ENCODE measurements at places on chromosomes 11 and 22. TPM values are rescaled to one million over a fixed set of nuclear protein-coding genes. Genes with fewer than 3 reads are reported as not detected.

OR6M1 gene
- not detected for total RNA-seq

OR52I1 gene
- total RNA-seq, result not detected

OR5T2 gene
- not detected for total RNA-seq

TMA7B gene
- 0.15 TPM for total RNA-seq

ARVCF gene
- 3.9 TPM for total RNA-seq

RGL4 gene
- not detected for total RNA-seq

PLET1 gene
- total RNA-seq, result not detected

DMC1 gene
- 0.69 TPM for total RNA-seq

MPEG1 gene
- total RNA-seq, result not detected

UBQLN3 gene
- not detected for total RNA-seq

MLC1 gene
- total RNA-seq, result not detected

UBQLNL gene
- total RNA-seq, result 0.34 TPM

PGR gene
- total RNA-seq, result not detected

MS4A2 gene
- under 0.01 TPM for total RNA-seq

MRE11 gene
- 14.5 TPM for total RNA-seq

KRTAP5-10 gene
- total RNA-seq, result not detected

RAB38 gene
- total RNA-seq, result 248 TPM

FIBIN gene
- 0.36 TPM for total RNA-seq

TRPC6 gene
- total RNA-seq, result under 0.01 TPM

DKK3 gene
- total RNA-seq, result 3.1 TPM

MRGPRE gene
- 0.36 TPM for total RNA-seq

Measured in melanocyte of skin (primary cell).